ENCODE measurements at places on chromosomes 2 and 18.

GRCh38 chr2:24793761-24794435 lies 673 bp downstream of the CENPO start:
- DNase-seq = no peak

DNA sequence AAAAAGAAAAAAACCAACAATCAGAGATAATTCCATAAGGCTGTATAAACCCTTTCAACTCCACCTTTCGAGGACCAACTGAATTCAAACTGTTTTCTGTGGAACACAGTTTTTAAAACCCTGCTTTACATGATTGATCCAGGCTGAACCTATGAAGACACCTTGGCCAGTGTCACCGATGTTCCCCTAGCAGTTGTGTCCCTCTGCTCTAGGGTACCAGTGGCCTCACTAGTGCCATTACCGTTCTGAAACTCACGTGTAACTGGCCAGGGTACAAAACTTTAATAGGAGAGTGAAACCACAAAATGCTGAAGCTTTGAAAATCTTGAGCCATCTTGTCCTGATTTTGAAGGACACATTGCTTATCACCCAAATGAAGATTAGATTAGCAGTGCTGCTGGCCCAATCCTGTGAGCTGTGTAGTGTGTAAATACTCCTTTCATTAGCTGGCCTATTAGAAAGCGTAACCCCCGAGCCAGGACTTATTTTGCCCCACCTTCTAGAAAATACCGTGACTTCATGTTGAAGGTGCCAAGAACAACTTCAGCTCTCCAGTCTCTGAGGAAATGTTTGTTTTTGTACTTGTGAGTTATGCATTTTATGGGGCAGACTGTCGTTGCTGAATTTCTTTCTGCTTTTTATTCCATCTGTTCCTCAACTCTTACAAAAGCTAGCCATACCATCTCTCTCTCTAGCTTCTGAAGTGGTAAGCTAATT lies 147.8 kb upstream of the MAP3K20 start:
- no peak for DNase-seq

- DNase-seq = no peak
These were observed 9.8 kb downstream of the FBXO11 start for GRCh38 chr2:47896450-47896968.

GRCh38 chr2:217338306-217338916 lies 478.5 kb upstream of the TNP1 start:
- no peak for DNase-seq

DNA sequence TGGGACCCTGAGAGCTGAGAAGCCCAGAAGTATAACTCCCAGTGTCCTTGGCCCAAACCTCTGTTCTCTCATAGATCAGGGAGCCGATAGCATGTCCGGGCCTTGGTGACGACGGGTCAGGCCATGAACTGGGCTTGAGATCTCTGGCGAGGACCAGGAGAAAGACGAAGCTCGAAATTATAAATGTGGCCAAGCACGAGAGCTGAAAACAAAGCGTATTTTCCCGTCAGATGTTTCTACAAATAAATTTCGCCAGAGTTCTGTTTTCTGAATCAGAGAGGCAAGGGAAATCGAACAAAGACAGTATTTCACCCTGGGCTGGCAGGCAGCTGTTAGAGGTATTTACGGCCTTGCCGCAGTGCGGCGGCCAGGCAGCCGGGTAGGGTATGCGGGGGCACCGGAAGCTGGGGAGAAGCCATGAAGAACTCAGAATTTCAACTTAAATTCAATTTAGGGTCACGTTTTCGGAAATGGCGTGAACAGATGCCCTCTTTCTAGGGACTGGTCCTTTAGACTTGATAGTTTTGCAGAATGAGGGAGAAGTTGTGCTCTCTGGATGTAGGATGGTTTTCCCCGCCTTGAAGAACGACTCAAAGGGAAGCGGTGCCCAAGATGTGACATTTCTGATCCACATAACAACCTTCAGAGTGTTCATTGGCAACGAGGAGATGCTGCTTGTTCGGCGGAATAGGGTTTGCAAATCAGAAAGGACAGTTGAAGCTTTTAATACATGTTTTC lies 9.6 kb downstream of the HOXD8 start:
- DNase-seq = no peak
